HuH-7 (cell line): ENCODE measurements at places on chromosomes 1 and 21.

- no peak for DNase-seq
Observed at GRCh38 chr1:54532033-54532432, 16.0 kb upstream of the ACOT11 start.

- DNase-seq = no peak
Observed at GRCh38 chr1:109527846-109528695, 11.6 kb upstream of the GPR61 start.

DNA sequence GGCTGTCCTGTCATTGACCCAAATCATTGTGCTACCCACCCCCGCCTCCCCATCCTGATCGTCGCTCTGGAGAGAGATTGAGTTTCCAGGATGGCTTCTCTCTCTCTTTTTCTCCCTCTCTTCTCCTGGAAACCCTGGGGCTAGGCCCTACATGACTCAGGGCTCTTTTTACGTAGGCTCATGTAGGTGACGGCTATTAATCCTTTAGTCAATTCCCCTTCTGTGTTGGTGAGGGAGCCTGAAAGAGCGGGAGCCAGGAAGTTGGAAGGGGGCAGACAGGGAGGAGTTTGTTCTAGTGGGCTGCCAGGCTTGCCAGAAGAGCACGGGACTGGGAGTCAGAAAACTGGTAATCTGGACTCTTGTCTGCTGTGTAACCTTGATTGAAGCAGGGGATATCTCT is 9.7 kb downstream of the ATP2B4 start:
- no peak for DNase-seq

DNA sequence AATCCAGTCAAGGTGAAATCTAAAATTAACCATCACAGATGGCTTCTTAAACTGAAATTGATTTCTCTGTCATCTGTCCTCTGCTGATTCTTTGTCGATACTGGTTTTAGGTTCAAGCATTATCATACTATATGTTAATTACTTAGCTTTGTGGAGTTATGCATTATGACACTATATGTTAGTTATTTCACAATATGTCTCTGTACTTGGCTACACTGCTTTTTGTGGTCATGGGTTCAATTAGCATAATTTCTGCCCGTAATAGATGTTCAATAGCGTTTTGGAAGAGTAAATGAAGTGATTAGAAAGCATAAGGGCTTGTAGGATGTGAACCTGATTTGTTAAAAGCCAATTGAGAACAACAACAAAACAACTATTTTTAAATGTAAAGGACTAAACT is 28.2 kb downstream of the IFI44 start:
- no peak for DNase-seq

DNA sequence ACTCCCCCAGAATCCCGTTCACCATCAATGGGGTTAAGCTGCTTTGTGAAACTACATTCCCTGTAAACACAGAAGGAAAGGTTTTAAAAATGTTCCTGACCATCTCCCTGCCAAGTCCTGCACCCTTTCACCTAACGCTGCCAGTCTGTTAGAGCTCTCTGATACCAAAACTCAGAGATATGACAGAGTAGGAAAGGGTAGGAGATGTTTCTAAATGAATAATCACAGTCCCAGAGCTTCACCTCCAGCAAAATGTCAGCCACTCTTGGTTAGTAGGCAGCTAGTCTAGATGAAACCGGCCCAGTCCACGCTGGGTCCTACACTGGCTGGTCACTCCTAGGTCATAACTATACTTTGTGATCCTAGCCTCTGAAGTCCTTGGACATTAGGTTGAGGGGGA is 26.7 kb downstream of the SLAMF6 start:
- no peak for DNase-seq

- no peak for DNase-seq
Observed at GRCh38 chr1:48760857-48761256, 15.8 kb downstream of the BEND5 start.

- no peak for DNase-seq
Observed at GRCh38 chr1:201593200-201593921, 54.4 kb downstream of the NAV1 start.

DNA sequence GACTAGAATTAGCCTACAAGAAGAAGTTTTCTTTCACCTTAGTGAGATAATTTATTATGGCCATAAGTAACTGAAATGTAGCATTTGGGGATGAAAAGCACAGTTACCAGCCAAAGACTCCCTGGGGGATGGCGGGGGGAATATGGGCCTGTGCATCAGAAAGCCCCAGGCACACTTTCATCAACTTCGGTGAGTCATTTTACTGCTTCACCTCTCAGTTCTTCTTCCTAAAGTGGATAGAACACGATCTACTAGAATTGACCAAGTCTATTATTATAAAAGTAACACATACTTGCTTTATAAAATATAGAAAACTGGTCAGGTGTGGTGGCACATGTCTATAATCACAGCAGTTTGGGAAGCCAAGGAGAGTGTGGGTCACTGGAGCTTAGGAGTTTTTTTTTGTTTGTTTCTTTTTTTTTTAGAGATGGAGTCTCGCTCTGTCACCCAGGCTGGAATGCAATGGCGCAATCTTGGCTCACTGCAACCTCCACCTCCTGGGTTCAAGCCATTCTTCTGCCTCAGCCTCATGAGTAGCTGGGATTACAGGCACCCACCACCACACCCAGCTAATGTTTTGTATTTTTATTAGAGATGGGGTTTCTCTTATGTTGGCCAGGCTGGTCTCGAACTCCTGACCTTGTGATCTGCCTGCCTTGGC is 141.8 kb downstream of the ZZZ3 start:
- no peak for DNase-seq

DNA sequence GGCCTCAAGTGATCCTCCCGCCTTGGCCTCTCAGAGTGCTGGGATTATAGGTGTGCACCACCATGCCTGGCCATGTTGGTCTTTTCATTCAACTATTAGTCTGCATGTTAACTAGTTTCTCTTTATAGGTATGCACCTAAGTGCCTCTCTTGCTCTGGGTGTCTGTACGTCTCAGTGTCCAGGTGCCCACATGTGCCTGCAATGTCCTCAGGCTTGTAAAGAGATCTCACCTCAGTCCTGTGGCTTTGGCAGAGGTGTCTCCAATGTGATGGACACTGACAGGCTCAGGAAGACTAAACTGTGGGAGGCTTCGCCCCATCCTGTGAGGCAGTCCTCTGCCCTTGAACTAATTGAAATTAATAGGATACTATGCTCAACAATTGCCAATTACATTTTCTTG is 526.3 kb downstream of the PTPRU start:
- DNase-seq = no peak

DNA sequence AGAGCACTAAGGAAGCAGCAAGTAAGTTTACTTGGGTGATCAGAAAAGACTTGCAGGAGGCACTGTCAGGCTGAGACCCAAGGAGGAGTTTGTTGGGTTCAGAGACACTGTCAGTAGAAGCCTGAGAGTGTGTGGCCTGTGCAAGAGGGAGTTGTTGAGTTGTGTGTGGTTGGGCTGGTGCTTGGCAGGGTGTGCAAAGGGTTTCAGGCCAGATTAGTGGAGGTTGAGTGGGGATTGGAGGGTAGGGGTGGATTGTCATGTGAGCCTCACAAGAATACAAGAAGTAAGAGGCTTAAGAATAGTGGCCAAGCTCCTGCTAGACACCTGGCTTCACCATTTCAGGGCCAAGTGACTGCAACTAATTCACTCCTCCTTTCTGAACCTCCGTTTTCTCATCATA is 8.9 kb upstream of the KIF21B start:
- no peak for DNase-seq

DNA sequence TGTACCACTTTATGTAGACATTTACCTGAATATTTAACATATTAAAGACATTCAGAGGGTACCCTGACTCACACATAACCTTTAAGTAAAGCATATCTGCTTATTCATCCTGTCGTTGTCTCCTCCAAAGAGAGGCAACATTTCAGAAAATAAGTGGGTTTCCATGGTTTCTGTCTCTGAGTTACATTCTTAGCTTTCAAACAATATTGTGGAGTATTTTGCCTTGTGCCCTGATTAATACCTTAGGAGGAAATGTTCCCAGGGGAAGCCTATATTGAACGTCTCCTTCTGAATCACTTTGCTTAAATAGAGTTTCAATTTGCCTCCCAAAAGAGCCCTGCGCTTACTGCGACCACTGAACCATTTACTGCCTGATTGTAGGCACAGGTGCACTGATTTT is 26.1 kb downstream of the PALMD start:
- no peak for DNase-seq
